ENCODE measurements at places on chromosomes 13 and 19.

GRCh38 chr13:108026680-108027410 lies 188.5 kb downstream of the LIG4 start:
- no peak for DNase-seq

- DNase-seq = peak; percentile 31
Measured at GRCh38 chr19:49889687-49890348, 6.9 kb downstream of the IL4I1 start.

DNA sequence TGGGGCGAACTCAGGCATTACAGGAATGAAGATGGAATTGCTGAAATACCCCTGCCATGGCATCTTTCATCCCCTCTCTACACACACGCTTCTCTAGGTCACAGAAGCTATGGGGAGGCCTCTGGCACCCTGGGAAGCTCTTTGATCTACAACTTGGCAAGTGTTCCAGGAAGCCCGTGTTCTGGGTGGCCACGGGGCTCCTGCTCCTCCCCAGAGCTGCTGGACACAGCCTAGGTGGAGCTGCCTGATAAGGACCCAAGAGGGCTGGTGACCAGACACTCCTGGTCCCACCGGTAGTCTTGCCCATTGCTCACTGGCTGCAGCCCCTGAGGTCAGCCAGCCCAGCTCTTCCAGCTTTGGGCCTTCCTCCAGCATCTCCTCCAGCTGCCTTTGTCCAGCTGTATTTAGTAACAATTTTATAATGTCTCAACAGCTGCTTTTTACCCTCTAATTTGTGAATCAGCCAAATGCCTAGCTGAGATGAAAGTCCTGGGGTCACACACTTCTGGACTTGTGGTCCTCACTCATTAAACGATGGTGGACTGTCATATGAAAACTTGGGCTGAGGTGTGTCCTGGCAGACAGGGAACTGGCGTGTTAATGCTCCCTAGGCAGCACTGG lies 72.8 kb upstream of the SPATA13 start:
- DNase-seq = no peak

DNA sequence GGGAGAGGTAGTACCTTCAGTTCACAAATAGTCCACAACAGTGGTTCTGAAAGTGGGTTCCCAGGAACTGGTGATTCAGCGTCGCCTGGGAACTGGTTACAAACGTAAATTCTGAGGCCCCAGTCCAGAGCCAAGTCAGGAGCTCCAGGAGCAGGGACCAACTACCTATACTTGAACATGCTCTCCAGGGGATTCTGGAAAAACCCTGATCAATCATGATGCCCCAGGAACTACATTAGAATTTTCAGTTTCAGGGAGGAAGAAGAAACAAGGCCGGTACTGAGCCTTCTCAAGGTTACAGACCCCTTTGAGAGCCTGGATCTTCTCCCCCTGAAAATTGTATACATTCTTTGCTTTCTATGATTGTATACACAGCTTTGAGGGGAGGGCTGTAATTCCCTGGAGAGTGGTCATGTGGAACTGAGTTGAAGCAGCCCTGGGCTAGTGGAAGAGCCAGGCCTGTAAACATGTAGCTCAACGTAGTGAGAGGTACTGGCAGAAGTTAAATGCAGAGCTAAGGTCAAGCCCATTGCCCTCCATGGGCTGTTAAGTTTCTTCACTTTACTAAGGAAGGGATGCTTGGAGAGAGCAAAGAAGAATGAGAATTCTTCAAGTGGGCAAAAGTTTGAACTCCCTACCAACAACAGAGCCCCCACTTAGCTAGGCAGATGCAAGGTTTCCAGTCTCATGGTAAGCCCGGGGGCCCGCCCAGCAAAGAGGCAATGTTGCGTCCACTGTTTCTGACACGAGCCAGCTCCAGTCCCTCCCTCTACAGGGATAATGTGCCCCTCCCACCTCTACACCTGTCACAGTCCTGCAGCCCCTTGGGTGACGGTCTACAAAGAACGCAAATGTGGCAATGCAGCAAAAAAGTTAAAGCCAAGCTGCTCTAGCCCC lies 17.0 kb downstream of the DOCK9 start:
- no peak for DNase-seq

- no peak for DNase-seq
Measured at GRCh38 chr19:12985049-12985776, 10.1 kb upstream of the NFIX start.

GRCh38 chr19:52742516-52742915 lies 7.7 kb upstream of the ZNF611 start:
- no peak for DNase-seq

DNA sequence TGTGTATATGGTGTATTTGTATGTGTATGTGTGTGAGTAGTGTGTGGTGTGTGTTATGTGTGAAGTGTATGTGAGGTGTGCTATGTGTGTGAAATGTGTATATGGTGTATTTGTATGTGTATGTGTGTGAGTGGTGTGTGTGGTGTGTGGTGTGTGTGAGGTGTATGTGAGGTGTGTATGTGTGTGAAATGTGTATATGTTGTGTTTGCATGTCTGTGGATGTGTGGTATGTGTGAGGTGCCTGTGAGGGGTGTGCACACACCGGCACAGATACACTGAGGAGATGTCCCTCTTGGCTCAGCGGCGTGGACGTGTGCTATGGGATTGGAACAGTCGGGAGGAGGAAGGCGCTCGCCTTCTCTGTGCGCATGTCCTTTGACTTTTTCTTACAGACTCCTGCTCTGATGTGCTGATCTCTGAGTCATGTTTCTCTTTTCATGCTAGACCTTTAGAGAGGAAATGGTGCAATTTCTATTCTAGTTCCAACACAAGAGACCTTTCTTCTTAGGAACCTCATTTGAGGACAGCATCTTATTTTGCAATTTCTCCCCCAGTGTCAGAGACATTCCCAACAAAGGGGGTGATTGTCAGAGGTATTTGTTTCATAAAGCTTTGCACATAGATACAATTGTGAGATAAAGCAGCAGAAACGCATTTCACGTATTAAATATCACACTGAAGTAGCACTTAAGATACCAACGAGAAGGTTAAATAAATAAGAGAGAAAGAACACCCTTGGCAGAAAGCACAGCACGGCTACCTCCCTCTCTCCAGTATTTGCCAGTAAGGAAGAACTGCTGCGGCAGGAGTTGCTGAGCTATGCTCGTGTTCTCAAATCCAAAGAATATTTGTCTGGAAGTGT lies 11.3 kb upstream of the TNFRSF19 start:
- DNase-seq = peak; percentile 76

GRCh38 chr13:100387416-100387815 lies 201.2 kb downstream of the GGACT start:
- DNase-seq = no peak

DNA sequence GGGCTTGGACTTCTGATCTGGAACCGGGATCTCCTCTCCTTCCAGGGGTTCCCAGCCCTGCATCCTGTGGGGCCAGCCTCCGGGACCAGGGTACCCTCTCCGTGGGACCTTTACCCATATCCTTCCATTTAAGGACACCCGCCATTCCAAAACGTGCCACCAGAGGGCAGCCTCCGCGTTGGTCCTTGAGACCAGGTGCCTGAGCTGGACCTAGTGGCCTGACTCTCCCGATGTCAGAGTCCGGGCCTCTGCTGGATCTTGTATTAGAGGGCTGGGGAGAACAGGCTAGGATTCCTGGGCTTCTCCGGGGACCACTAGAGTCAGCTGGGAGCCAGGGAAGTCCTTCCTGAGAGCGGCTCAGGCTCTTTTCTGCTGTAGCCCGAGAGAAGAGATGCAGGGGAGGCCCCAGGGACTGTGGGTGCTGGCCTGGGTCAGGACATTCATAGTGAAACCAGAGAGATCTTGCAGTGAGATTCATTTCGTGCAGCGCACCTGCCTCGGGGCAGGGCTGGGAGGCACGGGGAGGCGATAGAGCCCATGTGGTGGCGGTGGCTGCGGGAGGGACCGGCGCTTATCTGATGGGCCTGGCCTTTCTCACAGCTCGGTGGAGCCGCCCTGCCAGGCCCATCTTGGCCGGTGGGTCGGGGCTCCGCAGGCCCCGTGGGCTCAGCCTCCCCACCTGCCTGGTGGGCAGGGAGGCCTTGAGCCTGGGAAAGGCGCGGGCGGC lies 9.8 kb upstream of the SLC7A10 start:
- peak; percentile 32 for DNase-seq

- no peak for DNase-seq
Measured at GRCh38 chr19:54518844-54519243, 16.2 kb downstream of the LAIR2 start.

GRCh38 chr13:29771247-29771646 lies 79.2 kb downstream of the UBL3 start:
- DNase-seq = no peak

DNA sequence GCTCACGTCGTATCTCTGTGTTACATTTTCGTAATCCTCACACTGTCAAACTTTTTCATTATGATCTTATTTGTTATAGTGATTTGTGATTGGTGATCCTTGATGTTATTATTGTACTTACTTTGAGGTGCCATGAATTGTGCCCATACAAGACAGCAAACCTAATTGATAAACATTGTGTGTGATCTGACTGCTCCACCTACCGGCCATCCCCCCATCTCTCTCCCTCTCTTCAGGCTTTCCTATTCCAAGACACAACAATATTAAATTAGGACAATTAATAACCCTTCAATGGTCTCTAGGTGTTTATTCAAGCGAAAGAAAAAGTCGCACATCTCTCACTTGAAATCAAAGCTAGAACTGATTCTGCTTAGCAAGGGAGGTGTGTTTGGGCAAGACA lies 349.3 kb downstream of the RBM26 start:
- DNase-seq = no peak

GRCh38 chr19:2869618-2870017 lies 2.5 kb downstream of the ZNF556 start:
- DNase-seq = no peak

GRCh38 chr13:100338275-100338674 lies 249.4 kb downstream of the PCCA start:
- no peak for DNase-seq

DNA sequence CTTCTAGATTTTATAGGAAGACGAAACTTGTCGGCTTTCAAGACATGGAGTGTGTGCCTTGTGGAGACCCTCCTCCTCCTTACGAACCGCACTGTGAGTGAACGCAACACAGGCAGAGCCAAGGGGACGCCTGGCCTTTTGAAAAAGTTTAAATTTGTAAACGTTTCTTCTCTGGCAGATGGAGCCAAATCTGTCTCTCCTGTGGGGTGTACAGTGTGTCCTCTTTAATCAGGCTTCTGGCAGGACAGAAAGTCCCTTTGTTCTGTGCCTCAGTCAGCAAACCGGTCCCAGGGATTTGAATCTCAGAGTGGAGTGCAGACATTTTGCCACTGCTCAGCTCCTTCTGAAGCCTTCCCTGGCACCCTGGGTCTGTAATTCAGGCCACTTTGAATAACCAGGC lies 56.5 kb downstream of the TNFRSF19 start:
- DNase-seq = no peak

GRCh38 chr13:83503424-83503823 lies 378.9 kb downstream of the SLITRK1 start:
- DNase-seq = peak; percentile 72

- no peak for DNase-seq
Measured at GRCh38 chr13:41541142-41541938, 84.0 kb downstream of the RGCC start.

- no peak for DNase-seq
Measured at GRCh38 chr19:49333418-49333805, 1.8 kb upstream of the CD37 start.

DNA sequence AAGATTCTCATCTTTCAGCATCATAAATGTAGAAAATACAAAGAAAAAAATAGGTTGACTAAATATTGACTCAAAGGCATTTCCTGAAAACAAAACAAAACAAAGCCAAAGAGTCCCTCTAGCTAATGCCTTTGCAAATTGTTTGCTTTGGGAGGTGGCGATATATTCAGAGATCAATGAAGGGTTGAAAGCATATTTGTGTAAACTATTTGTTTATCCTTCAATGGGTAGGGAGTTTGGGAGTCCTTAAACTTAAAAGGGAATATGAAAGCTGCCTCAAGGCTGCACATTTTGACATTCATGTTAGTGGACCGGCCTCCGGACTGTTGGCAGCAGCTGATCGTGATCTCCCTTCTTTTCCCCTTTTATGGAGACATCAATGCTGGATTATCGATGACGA lies 257.5 kb downstream of the ITGBL1 start:
- no peak for DNase-seq

GRCh38 chr19:10364644-10365043 lies 15.7 kb downstream of the TYK2 start:
- DNase-seq = no peak

DNA sequence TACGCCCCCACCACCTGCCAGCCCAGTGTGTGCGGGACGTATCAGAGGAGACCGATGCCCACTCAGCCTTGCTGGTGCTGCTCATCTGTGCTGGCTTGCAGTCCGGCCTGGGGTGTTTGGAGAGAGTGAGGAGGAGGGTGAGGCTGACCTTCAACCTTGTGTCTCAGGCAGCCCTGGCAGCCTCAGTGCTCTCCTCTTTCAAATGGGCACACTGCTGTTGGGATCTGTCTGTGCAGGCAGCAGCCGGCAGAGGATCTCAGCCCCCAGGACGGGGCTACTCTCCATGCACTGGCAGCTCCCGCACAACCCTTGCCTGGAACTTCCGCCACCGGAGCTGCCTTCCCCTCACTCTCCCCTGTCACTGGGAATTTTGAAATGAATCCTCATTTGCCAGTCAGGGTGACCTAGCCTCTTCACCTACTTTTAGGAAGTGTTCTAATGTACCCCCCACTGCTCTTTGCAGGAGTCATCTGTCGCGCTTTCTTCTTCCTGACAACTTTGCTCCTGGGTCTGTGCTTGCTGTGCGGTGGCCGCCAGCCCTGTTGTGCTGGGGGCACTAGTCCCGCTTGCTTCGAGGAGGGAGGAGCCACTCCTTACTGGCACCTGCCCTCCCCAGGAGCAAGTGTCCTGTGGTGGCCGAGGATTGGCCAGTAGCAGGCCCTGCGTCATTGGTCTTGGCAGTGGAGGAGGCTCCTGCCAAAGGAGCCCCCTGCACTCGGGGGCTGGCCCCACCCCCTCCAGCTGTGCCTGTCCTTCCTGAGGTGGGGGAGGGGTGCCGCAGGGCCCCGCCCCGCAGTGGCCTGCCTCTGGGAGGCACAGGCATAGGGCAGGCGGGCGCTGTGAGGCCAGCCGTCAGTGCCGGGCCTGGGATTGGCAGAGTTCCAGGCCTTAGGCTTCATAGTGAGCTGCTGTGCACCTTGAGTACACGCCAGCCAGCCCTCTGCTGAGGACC lies 53.4 kb downstream of the TSSK6 start:
- no peak for DNase-seq

DNA sequence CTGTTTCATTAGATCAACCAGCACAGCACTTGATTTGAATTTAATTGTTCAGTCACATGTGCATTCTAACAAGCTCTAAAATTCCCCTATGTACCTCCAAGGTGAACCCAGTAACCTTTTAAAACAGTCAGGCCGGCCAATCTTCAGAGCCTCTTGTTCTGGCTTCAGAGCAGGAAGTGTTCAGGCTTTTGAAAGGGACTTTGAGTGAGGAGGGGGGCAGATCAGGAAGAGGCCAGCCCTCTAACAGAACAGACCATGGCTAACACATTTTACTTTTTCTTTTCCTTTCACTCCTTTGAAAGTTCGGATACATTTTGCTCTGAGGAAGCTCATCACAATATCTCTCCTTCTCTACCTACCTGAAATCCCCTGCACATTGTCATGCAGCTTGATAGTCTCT lies 390.3 kb downstream of the TBC1D4 start:
- DNase-seq = no peak

- DNase-seq = no peak
Measured at GRCh38 chr13:91148098-91148497, 199.4 kb upstream of the MIR17HG start.

- DNase-seq = no peak
Measured at GRCh38 chr19:30722186-30722585, 350.0 kb downstream of the ZNF536 start.

GRCh38 chr19:38143847-38144246 lies 80.2 kb downstream of the DPF1 start:
- no peak for DNase-seq
